Stomach (tissue), 19 donors: ENCODE measurements at places on chromosomes 6 and 20. TPM values are rescaled to one million over a fixed set of nuclear protein-coding genes. Genes with fewer than 3 reads are reported as not detected.

The DSTN gene
- polyA plus RNA-seq: 598 TPM

The MOG gene
- not detected for polyA plus RNA-seq

The NTSR1 gene
- not detected for polyA plus RNA-seq

The DUSP15 gene
- 2.9 TPM for polyA plus RNA-seq

The GNMT gene
- 121 TPM for polyA plus RNA-seq

The SNX3 gene
- 169 TPM for polyA plus RNA-seq

The RNF182 gene
- polyA plus RNA-seq: not detected

The NHLRC1 gene
- polyA plus RNA-seq: 1.4 TPM

The HTR1E gene
- polyA plus RNA-seq: 1.4 TPM

The HCK gene
- 14.7 TPM for polyA plus RNA-seq

The OR2B6 gene
- not detected for polyA plus RNA-seq

DNA sequence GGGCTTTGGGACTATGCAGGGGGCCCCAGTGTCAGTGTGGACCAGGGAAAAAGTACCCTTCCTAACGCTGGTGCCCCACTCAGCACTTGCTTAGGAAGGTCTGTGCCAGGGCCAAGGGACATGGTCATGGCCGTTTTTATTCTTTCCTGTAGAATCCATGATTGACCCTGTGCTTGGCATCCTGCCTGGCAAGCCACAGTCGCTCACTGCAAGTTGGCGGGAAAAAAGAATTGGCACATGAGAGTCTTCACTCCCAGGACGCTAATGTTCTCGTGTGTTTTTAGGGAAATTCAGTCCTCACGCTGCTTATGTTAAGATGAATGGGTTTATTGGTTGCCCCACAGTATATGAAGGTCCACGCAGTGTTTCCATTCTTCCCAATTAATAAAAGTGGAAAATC lies 253.4 kb downstream of the CDH4 start:
- H3K36me3 ChIP-seq: no peaks in the 10 kb centered on the region
- H3K27me3 ChIP-seq: no peaks in the 10 kb centered on the region
- H3K4me3 ChIP-seq: no peak overlapping the region
- no peaks in the 10 kb centered on the region for H3K4me1 ChIP-seq
- DNase-seq: no peak

DNA sequence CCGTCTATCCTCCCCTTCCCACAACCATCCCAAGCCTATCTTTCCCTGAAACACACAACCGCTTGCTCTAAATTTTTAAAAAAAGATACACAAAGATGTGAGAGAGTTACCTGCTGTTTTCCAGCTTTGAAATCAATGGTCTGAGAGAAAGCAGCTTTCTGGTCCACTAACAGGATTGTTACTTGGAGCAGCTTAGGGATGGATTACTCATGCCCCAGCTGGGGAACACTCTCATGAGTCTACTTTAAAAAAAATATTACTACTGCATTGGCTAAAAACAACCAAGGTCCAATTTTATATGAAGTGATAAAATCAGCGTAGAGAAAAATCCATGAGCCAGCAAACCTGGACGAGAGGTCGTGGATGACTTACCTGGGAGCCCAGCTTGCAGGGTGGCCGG lies 29.6 kb upstream of the FOXC1 start:
- H3K27me3 ChIP-seq: no peaks in the 10 kb centered on the region
- no peaks in the 10 kb centered on the region for H3K4me1 ChIP-seq
- H3K27ac ChIP-seq: no peak overlapping the region
- H3K4me3 ChIP-seq: no peak overlapping the region

- no peaks in the 10 kb centered on the region for H3K36me3 ChIP-seq
- no peak for DNase-seq
- no peaks in the 10 kb centered on the region for H3K27me3 ChIP-seq
Measured at GRCh38 chr20:32941155-32941885, 62.9 kb downstream of the SUN5 start.

DNA sequence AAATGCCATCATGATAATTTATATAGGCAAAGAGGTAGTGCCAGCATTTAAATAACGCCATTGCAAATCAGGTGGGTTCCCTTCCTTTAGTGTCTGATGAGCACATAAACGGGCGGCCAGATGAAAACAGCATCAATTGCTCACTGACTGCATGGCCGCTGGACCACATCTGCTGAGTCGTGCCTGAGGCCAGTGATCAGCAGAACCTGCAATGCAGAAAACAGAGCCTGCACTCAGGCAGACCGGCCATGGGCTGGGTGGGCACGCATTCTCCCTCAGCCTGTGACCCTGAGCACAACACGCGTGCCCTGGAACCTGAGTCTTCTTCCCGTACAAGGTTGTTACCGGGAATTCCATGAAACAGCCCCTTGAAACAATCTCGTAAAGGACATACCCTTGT lies 144.0 kb upstream of the THBS2 start:
- no peak overlapping the region for H3K4me3 ChIP-seq
- H3K27ac ChIP-seq: no peak overlapping the region
- no peak for DNase-seq
- H3K4me1 ChIP-seq: no peaks in the 10 kb centered on the region

DNA sequence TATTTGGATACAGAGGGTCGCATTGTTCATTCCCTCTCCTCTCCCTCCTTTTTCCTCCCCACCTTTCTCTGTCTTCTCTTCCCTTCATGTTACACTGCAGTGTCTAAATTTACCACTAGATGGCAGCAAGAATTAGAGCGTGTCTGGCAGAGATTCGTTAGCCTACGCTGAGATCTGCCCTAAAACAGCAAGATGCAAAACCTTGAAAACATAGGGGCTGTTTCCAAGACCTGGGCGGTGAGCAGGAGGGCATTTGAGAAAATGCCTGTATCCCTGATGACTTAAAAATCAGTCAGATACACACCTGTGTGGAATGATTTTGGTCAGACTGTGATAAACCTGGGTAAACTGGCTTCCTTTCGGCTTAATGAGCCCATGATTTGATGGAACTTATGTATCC lies 101.5 kb upstream of the ISM1 start:
- no peak overlapping the region for H3K4me3 ChIP-seq
- no peaks in the 10 kb centered on the region for H3K27me3 ChIP-seq
- DNase-seq: no peak
- no peaks in the 10 kb centered on the region for H3K4me1 ChIP-seq
- no peaks in the 10 kb centered on the region for H3K36me3 ChIP-seq
- H3K27ac ChIP-seq: no peak overlapping the region

DNA sequence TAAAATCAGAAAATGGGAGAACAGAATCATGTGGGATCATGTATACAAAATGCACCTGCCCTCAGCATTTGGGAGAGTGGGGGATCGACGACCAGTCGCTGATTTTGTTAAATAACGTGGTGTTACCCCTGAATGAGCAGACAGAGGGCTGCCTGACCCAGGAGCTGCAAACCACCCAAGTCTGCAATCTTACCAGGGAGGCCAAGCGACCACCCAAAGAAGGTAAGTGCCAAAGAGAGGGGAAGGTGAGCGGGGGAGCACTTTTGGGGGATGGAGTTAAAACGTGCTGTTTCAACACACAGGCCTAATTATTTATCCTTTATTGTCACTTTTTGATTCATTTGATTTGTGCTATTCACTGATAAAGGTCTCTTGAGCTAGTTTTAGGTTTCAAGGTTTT lies 4.1 kb downstream of the ADGRB3 start:
- H3K36me3 ChIP-seq: no peaks in the 10 kb centered on the region
- no peak overlapping the region for H3K27ac ChIP-seq
- peaks cover 37% of the 10 kb centered on the region for H3K4me1 ChIP-seq

DNA sequence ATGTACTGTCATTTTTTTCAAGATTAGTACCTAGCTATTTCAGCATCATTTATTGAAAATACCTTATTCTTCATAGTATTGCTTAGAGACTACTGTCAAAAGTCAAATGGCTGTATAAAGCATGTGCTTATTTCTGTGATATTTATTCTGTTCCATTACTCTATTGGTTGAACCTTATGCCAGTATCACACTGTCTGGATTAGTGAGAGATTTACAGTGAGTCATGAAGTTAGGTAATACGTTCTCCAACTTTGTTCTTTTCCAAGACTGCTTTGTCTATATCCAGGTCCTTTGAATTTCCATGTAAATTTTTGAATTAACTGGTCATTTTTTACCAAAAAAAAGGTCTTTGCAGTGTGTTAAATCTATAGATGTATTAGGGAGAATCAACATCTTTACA lies 18.6 kb upstream of the RNF217 start:
- no peaks in the 10 kb centered on the region for H3K27me3 ChIP-seq
- no peak overlapping the region for H3K27ac ChIP-seq
- no peak overlapping the region for H3K4me3 ChIP-seq
- no peaks in the 10 kb centered on the region for H3K36me3 ChIP-seq
- no peak for DNase-seq

GRCh38 chr20:62766716-62767115 lies 29.6 kb upstream of the MRGBP start:
- H3K36me3 ChIP-seq: no peaks in the 10 kb centered on the region
- H3K27ac ChIP-seq: no peak overlapping the region
- no peak overlapping the region for H3K4me3 ChIP-seq
- H3K27me3 ChIP-seq: no peaks in the 10 kb centered on the region

GRCh38 chr6:33898771-33899170 lies 95.0 kb upstream of the MLN start:
- no peak overlapping the region for H3K27ac ChIP-seq
- H3K4me1 ChIP-seq: peaks cover 4% of the 10 kb centered on the region
- DNase-seq: no peak
- no peaks in the 10 kb centered on the region for H3K36me3 ChIP-seq

DNA sequence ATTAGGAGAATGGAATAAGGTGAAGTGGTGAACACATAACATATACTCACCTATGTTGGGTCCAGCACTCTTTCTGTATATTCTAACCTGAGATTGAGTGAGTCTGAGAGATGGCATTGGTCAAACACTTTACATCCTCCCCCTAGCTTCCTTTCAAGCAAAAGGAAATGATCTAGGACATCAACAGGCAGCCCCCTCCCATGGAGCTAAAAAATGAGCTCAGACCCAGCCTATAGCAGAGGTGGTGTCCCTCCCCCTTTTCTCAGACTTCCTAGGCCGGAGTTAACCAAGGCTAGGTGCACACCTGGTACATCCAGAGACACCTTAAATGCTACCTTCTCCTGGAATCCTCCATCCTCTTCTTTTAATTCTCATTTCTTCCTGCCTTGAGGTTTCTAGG lies 5.5 kb upstream of the SDC4 start:
- peaks cover 13% of the 10 kb centered on the region for H3K4me1 ChIP-seq
- H3K4me3 ChIP-seq: no peak overlapping the region
- H3K27ac ChIP-seq: no peak overlapping the region
- DNase-seq: no peak
- H3K36me3 ChIP-seq: no peaks in the 10 kb centered on the region

DNA sequence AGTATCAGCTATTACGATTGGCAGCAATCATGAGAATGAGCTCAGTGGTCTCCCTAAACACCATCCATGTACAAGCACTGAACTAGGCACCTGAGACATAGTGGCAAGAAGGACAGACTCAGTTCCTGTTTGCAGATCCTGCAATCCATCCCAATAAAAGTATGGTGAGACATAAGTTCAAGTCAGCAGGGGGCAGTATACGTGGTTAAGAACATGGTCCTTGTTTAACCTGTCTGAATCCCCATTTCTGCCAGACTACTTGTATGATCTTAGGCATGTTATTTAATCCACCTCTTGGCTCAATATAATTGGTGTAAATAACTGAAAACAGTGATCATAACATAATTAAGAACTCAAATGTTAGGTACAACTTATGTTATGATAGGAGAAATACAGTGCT lies 33.2 kb upstream of the PNISR start:
- peaks cover 25% of the 10 kb centered on the region for H3K36me3 ChIP-seq
- H3K27me3 ChIP-seq: no peaks in the 10 kb centered on the region
- H3K4me1 ChIP-seq: no peaks in the 10 kb centered on the region
- no peak overlapping the region for H3K27ac ChIP-seq

DNA sequence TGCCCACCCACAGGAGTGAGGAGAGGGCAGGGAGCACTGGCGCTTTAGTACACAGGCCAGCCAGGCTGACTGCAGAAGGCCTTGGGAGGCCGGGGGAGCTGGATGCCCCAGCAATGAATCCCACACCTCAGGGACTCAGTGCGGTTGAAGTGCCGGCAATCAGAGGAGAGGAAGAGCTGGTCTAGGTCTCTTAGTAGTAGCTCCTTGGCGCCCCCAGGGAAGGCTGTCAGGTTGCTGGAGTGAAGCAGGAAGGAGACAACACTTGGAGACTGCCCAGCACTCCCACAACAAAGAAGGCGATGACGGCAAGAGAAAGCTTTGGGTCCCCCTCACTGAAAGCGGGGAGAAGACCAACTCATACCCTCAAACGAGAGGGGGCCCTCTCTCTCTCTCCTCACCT lies 8.3 kb upstream of the TNXB start:
- H3K27ac ChIP-seq: peak overlapping the region; percentile 6
- H3K27me3 ChIP-seq: no peaks in the 10 kb centered on the region
- peaks cover 81% of the 10 kb centered on the region for H3K36me3 ChIP-seq
- no peak for DNase-seq

GRCh38 chr6:124203101-124203811 lies 399.6 kb downstream of the NKAIN2 start:
- no peak overlapping the region for H3K27ac ChIP-seq
- no peaks in the 10 kb centered on the region for H3K36me3 ChIP-seq
- H3K27me3 ChIP-seq: no peaks in the 10 kb centered on the region

- H3K27ac ChIP-seq: no peak overlapping the region
- H3K36me3 ChIP-seq: no peaks in the 10 kb centered on the region
- peak; percentile 90 for DNase-seq
- H3K4me1 ChIP-seq: no peaks in the 10 kb centered on the region
- no peak overlapping the region for H3K4me3 ChIP-seq
Measured at GRCh38 chr6:137076277-137077068, 31.7 kb upstream of the IL20RA start.

DNA sequence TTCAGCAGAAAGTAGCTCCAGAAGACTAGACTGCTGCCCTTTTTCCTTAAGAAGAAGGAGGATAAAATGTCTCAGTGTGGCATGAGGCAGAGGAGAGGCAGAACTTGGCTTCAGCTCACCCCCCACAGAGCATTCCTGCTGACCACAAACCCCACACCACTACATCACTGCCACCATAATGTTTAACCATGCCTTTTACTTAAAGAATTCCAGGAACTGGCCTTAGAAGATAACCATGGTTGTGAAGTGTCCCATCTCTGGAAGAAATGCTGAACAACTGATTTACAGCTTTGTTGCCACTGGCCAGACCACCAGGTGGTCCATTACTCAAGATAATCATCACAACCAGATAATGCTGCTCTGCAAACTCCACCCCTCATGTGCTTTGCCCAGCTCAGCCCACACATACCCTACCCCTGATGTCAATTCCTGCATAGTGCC lies 154.1 kb downstream of the CD24 start:
- H3K27ac ChIP-seq: no peak overlapping the region
- H3K4me1 ChIP-seq: no peaks in the 10 kb centered on the region
- no peaks in the 10 kb centered on the region for H3K36me3 ChIP-seq

- H3K27ac ChIP-seq: no peak overlapping the region
- no peak for DNase-seq
- peaks cover 4% of the 10 kb centered on the region for H3K4me1 ChIP-seq
Measured at GRCh38 chr6:18405477-18406293, 18.5 kb downstream of the RNF144B start.

DNA sequence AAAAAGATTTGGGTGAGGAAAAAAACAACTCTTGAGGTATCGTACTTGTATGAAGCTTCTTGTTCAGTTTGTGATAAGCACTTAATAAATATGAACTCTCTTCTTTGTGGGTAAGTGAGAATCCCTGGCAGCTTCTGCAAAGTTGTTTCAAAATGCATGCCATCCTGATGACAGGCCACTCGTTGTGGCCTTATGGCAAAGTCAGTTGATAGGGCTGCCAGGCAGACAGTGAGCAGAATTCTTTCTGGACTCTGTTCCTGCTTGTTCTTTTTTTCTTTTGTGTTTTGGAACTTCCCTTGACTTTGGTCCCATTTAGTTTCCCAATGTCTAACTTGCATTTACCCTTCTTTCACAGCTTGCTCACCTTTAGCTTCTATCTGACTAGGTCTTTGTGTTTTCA lies 983.5 kb upstream of the FLRT3 start:
- H3K27me3 ChIP-seq: no peaks in the 10 kb centered on the region
- H3K4me1 ChIP-seq: no peaks in the 10 kb centered on the region
- no peak for DNase-seq
- H3K27ac ChIP-seq: no peak overlapping the region
- H3K4me3 ChIP-seq: no peak overlapping the region
